ENCODE measurements at places on chromosomes 1 and 21.

GRCh38 chr21:29245104-29245643, 53.5 kb upstream of the BACH1 start:
- no peak for DNase-seq

- DNase-seq, result no peak
Observed at GRCh38 chr1:17108360-17108759, 10.9 kb downstream of the PADI2 start.

DNA sequence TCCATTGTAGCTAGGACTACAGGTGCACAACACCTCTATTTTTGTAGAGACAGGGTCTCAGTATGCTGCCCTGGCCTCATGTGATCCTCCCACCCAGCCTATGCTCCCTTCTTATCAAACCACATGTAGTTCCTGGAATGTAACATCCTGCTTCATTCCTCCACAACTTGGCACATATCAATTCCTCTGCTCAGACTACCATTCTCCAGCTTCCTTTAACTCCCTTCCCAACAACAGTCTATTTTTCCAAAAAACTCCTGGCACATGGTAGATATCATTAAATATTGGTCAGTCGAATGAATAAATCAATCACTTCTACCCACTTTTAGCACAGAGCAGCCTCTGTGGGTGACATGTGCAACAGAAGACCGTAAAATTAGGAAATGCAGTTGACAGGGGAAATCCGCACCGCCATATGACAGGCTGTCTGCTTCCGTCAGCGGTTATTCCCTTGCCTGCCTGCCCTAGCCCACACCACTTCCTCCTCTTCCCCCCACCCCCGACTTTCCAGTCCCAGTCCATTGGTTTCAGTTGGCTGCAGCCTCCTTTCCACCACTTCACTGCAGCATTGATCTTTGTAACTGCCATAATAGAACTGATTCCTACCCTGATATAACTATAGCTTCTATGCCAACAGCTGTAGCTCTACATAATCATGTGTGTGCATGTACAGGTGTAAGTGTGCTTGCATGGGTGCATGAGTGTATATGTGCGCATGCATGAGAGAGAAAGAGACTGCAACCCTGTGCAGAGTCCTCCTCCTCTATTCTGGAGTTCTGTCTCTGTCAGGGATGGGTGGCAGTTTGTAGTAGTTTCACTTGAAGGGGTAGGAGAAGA, 6.8 kb upstream of the AKR1A1 start:
- DNase-seq, result peak; percentile 63

DNA sequence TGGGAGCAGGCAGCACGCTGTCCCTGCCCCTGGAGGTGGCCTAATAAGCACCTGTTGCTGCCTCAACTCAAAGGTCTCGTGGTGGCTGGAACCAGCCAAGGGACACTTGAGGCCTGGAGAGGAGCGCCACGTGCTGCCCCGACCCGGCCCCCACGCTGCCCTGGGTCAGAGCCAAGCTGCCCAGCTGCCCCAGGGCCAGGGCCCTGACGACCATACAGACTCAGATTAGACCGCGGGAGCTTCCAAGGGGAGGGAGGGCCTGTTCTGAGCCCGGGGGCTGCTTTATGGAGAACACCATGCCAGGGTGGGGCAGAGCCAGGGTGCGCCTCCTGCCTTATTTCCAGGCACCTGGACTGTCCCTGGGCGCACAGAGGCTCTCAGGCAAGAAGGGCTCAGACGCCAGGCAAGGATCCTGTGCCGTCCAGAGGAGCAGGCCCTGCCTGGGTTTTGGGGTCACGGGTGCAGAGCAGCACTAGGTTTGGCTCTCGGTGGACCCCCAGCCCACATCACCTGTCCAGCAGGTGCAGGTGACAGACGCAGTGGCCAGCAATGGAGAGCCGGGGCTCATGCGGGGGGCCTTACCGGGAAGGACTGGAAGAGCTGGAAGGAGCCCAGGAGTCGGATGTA, 18.6 kb downstream of the KRTAP10-1 start:
- DNase-seq, result no peak

DNA sequence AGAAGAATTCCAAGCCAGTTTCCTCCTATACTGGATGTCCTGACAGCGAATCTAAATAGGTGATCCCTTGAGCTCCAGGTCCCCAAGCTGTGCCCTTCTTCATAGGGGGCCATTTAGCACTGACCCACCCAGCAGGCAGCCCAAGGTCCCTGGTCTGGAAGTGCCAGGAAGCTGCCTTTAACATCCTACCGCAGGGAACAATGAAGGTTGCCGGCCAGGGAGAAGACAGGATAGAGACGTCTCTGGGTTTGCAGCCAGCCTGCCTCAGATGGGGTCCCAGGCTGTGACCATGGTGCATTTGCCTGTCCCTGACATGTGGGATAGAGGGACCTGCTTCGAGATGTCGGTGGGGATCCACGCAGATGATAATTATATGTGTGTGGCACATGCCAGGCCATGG, 2.7 kb upstream of the RIPK4 start:
- DNase-seq, result no peak

DNA sequence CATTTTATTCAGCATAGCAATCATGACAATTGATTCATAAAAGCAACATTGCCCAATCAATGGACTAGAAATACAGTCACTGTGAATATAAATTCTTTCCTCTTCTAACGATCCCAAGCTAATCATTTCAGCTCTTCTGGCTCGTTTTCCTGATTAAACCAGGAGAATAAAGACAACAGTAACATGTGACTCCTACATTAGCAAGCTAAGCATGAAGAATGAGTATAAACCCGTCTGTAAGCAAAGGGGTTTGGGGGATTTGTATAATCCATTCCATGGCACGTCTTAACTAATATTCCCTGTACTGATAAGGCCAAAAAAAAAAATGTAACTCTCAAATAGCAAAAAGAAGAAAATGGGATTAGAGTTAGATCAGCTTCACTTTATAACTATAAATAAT, 21.6 kb downstream of the IRF2BP2 start:
- no peak for DNase-seq

DNA sequence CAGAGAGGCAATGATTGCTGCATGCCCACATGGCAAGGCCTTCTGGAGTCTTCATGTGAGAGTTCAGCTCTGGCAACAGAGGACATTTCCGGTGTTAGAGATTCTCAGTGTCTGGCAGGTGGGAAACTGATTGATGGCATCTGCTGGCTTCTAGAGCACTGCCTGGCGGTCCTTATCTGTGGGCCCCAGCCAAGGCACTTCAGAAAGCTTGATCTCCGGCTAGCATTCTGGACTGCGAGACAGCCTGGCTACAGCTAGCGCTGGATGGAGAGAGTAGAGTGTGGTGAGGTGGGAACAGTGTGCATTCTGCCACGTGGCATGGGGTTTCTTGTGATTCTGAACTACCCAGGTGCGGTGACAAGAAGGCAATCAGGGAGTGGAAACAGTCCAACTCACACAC, 9.4 kb downstream of the ZNF678 start:
- no peak for DNase-seq

- no peak for DNase-seq
Observed at GRCh38 chr1:78061825-78062523, 16.2 kb downstream of the GIPC2 start.

GRCh38 chr21:37184784-37185593, 82.1 kb downstream of the VPS26C start:
- no peak for DNase-seq

GRCh38 chr1:63524201-63524600, 876 bp downstream of the EFCAB7 start:
- DNase-seq, result peak; percentile 5

DNA sequence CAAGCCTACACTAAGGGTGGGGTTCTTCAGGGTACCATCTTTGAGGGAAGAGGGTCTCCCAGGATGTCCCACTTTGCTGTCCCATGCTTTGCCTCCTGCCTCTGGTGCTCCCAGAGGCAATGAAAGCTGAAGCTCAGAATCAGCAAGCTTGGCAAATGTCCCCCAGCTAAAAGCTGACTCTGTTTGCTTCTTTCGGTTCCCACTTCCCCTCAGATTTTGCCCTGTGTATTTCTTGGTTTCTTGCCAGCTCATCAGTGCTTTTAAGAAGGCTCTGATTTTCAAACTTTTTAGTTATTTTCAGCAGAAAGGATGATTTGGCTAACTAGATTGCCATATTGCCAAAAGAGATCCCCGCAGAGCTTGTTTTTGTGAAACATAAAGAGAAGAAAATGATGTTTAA, 33.1 kb upstream of the COG2 start:
- peak; percentile 17 for DNase-seq

DNA sequence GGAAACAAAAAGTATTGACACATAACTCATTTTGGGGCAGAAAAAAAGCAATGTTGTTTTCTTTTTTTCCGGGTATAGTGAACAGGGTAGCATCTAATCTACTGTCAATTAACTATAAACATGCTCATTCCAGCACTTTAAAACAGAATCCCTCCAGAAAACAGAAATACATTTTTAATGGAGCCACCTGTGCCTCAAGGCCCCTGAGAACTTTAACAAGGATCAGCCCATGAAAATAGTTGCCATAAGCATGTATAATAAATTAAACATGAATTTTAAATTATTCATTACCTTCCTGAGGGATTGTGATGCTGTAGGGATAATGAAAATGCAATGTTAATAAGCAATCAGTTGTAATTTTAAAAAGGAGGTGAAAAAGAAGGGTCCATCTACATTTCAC, 101.4 kb upstream of the IVNS1ABP start:
- DNase-seq, result no peak

DNA sequence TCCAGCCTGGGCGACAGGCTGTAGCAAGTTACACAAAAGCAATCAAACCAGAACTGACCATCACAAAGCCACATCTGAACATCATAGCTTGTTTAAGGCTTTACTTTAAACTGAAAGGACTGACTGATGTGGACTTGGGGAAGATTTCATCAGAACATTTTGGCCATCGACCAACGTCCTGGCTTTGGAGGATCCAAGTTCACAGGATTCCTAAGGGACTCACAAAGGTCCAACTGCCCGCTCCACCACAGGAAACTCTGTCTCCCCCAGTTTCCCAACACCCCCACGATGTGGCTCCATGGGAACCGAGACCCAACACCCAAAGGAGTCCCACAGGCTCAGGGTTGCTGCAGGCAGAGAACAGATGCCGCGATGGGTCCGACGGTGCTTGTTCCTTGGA, 9.3 kb downstream of the SSU72 start:
- no peak for DNase-seq

DNA sequence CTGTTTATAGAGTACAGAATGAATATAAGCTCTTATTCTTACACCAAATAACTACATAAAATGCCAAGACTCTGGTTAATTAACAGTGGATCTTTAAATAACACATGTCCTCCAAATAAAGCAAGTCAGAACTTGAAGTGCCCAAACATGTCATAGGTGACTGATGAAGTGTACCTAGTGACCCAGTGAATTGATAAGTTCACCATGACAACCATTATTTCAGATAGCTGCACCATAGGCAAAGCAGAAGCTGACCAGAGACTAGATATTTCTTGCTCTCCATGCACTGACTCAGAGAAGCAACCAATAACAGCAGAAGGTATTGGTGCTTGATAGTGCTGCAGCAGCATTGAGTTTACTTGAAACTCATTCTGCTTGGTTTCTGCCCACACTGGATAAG, 192.1 kb downstream of the DUSP10 start:
- no peak for DNase-seq

DNA sequence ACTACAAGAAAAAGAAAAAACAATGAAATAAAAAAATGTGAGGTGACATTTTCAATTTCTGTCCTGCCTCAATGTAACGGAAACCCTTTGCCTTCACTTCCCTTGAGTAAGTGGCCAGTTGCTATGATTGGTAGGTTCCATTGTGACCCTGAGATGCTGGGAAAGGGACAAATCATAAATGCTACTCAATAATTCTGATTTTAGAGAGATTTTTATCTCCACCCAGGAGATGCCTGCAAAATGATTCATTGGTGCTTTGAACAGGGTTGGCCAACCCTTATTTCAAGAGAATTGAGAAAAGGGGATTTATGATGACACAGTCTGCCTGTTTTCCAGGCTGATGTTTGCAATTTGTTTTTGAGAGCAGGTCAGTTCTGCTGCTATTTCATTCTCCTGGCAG, 22.5 kb downstream of the XCL1 start:
- DNase-seq, result no peak

DNA sequence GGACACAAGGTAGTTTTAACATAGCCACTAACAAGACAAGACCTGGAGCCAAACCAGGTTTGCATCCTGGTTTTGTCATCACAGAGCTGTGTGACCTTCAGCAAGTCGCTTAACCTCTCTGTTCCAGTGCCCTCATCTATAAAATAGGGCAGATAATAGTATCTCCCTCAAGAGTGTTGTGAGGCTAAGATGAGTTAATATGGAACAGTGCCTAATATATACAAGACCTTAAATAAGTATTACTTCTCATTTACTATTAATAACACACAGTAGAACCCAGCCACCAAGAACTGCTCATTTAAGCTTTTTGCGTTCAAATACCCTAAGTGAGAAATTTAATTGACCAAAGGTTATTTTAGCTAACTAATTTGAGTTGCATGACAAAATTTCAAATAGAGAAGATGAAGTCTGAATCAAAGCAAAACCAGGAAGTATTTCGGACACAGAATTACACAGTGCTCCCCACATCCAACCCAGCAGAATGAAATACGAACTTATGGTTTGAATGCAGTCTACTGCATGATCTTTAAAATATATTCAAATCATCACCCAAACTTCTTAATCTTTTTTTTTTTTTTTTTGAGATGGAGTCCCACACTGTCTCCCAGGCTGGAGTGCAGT, 123.9 kb upstream of the KRTAP19-8 start:
- DNase-seq, result no peak

GRCh38 chr1:6497215-6497866, 5.9 kb upstream of the PLEKHG5 start:
- no peak for DNase-seq

DNA sequence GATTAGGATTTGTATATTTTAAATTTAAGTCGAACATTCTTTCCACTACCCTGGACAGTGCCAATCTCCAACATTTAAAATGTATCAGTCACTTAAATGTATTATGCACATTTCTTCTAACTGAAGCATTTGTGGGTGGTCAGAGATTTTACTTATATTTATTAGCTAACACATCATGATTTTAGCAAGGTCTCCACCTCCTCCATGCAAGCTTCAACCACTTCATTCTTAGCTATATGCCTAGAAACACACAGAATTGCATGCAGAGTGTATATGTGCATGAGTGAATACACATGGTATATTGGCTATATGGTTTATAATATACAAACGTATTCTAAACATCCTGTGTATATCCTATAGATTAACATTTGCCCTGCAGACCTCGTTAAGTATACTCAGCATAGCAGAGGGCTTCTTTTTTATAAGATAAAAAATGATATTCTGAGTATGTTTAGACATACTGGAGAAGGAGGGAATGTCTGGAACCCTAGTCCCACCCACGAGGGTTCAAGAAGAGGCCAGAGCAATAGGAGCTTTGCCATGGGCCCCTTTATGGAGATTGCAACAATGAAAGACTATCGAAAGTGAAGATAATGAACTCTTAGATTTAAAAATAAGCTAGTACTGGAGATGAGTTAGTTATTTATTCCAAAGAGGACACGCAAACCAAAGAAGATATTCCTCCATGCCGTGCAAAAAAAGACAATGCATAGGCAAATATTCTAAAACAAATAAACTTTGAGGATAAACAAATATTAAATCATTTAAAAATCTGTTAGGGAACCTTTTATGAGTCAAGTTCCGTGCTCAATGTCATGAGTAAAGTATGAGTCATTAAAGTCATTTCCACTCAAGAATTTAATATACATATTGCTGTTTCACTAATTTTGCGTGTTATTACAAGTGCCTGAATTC, 480.4 kb downstream of the SIPA1L2 start:
- no peak for DNase-seq
